ENCODE measurements at places on chromosomes 11 and 22.

DNA sequence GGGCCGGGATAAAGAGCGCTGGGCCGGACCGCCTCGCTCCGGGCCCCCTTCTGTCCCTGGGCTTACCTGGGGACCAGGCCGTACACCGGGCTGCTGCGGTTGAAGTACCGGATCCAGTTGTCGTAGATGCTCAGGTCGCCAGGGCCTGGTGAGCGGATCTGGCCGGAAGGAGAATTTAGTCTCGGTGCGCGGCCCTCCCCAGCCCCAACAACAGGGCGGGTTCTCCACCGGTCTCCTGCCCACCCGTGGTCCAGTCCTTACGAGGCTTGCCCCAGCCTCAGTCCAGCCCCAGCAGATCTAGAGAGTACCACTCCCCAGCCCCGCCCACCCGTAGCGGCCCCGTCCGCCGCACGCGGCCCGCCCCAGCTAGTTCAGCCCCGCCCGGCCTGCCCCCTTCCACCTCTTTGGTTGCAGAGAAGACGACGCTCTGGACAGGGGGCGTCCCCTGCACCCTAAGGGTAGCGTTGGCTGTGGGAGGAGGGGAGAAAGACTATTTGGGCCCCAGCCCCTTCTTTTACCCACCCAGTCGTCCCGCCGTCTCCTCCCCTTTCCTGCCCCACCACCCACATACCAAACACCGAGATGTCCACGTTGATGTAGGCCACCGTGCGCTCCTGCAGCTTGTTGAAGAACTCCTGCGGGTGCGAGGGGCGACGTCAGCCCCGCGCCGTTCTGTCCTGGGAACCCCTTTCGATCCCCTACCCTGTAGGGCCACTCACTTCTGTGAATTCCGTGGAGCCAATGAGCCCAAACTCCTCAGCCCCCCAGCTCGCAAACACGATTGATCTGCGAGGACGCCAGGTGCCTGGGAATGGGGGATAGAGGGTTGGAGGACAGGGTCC lies 6.8 kb downstream of the SAC3D1 start:
- no peak for DNase-seq

GRCh38 chr11:30348035-30348434 lies 25.1 kb downstream of the ARL14EP start:
- no peak for DNase-seq

DNA sequence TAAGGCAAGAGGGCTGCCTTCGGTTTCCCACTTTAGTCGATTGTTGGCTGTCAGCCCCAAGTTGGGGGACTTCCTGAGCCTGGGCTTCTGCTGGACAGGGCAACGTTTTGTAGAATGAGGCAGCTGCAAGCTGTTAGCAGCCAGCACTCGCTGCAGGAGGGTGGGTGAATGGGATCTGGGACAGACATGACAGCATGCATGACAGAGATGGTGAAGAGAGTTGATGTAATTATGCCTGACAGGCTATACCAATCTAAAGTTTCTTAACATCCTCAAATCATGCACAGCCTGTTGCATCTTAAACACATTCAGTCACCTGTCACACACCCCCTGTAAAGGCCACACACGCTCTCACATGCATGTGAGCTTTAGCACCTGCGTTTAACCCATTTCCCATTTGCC lies 49.2 kb downstream of the CWC15 start:
- no peak for DNase-seq

- DNase-seq = no peak
These were observed 2.6 kb upstream of the LTBP3 start for GRCh38 chr11:65560555-65561418.

DNA sequence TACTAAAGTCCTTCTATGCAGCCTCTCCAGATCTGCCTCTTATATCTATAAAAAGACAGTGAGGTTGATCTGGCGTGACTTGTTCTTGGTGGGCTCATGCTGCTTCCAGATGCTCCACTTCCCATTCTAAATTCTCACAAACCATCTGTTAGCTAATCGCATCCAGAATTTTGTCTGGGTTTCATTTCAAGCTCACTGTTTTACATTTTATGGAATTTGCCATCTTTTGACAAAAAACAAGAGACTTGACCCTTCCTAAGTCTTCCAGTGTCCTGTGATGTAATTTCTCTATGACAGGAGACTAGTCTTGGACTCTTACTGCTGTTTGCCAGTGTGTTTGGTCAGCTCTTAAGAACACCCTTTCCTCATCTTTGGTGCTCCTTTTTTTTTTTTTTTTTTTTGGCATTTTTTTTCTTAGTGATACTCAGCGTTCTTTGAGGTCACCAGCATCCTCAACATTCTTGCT lies 23.0 kb downstream of the CRKL start:
- no peak for DNase-seq

- DNase-seq = no peak
These were observed 11.6 kb upstream of the MS4A6A start for GRCh38 chr11:60194511-60194910.

Data from activated T-helper 1 cell treated with Interleukin-2 at 50 U/mL for 16 hours (primary cell).